ENCODE measurements at places on chromosomes 16 and 17. TPM values are rescaled to one million over a fixed set of nuclear protein-coding genes. Genes with fewer than 3 reads are reported as not detected.

ZSCAN10 gene
- not detected for total RNA-seq

SERPINF2 gene
- not detected for total RNA-seq

ABCC6 gene
- not detected for total RNA-seq

- no peak overlapping the region for H3K27ac ChIP-seq
- DNase-seq: peak; percentile 71
- peak overlapping the region; percentile 76 for H3K4me3 ChIP-seq
- no peaks in the 10 kb centered on the region for H3K27me3 ChIP-seq
- no peaks in the 10 kb centered on the region for H3K36me3 ChIP-seq
- H3K4me1 ChIP-seq: peaks cover 16% of the 10 kb centered on the region
These were observed 452 bp downstream of the SLC25A10 start for GRCh38 chr17:81712468-81713003.

GRCh38 chr17:43360376-43360738, 38.4 kb upstream of the ARL4D start:
- H3K4me3 ChIP-seq: no peak overlapping the region
- DNase-seq: no peak
- H3K27me3 ChIP-seq: no peaks in the 10 kb centered on the region
- H3K4me1 ChIP-seq: peaks cover 14% of the 10 kb centered on the region
- no peak overlapping the region for H3K27ac ChIP-seq

DNA sequence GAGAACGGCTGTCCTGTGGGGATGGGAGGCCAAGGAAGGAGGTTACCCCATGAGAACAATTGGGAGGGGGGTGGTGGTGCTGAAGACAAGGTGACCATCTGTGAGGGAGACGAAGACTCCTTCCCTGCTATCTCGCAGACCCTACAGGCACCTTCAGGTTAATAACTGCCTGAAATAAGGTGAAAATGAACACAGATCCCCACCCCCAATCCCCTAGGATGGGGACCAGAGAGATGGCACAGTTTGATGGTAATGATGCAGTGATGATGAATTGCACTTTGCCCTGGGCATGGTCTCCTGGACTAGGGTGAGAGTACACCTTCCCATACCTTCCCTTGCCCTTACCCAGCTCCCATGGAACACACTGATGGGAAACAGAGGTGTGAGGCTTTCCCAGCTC, 1.4 kb upstream of the NAE1 start:
- H3K27ac ChIP-seq: peak overlapping the region; percentile 8
- no peak for DNase-seq
- H3K4me3 ChIP-seq: no peak overlapping the region

DNA sequence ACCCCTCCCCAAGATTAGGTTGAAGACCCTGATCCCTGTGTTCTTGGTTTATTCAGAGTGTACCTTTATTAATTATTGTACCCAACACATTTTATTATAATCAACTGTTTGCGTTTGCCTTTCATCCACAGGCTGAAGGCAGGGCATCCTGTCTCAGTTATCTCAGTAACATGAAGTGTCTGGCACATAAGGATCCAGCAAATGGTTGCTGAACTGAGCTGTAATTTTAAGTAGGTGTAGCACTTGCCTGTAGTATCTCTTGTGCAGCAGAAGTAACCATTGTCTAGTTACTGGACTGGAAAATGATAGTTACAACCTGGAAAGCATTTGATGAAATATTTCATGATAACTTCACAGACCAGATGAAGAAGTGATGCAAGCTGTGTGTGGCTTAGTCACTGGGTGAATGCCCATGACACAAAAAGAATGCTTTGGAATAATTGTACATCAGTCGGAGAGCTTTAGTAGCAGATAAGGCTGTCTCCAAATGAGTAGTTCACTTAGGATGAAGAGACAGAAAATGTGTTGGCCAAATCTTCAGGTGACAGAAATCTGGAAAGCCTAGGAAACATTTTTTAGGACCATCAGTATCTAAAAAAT, 56.6 kb downstream of the ESRP2 start:
- no peaks in the 10 kb centered on the region for H3K4me1 ChIP-seq
- no peak overlapping the region for H3K27ac ChIP-seq

DNA sequence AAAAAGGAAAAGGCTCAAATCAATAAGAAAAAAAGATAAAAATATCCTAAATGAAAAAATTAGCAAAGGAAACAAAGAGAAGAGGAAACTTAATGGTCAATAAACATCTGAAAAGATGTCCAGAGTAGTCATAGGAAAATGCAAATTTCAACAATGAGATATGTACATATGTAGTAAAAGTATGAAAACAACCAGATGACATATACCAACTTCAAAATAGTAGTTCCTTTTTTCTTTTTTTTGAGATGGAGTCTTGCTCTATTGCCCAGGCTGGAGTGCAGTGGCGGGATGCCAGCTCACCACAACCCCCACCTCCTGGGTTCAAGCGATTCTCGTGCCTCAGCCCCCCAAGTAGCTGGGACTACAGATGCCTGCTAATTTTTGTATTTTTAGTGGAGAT, 21.7 kb upstream of the NFAT5 start:
- H3K4me3 ChIP-seq: no peak overlapping the region
- H3K36me3 ChIP-seq: no peaks in the 10 kb centered on the region
- H3K4me1 ChIP-seq: 0 out of 2 replicates have a peak, but pooled peaks cover 8% of the 10 kb centered on the region
- H3K27me3 ChIP-seq: no peaks in the 10 kb centered on the region

DNA sequence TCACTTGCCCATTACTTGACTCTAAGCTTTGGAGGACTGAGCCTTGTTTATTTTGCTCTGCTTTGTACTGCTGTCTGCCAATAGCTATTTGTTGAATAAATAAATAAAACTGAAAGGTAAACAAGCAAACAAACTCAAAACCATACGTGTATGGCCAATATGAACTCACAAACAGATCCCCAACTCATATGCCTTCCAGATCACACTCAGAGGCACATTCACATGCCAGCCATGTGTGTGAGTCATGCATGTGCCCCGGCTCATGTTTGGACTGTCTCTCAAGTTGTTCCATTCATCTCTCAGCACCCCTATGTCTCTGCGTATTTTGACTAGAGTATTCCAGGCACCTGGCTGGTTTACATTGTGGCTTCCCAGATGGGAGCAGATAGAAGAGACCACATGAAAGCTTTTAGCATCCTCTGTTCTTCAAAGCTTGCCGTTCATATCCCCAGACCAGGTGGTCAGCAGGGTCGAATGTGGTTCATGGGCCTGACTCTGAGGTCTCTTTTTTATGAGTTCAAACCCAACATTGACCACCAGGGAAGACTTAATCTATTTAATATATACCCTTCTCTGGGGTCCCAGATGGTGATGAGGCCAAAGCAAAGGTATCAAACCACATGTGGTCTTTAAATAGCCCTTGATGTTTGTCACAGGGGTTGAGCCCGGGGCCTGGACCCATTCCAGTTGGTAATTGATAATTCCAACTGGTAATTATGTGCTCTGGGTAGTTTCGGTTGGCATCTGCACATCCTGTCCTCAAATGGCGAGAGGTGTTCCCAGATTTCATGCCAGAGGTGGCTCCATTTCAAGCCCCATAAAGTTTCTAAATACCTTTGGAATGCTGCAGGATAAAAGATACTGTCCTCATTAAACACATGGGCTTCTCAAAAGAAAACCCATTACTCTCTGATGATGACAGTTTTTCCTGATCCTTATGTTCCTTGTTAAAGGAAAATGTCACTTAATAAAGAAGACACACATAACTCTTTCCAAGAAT, 287.3 kb upstream of the MAF start:
- H3K27me3 ChIP-seq: no peaks in the 10 kb centered on the region
- no peak overlapping the region for H3K27ac ChIP-seq
- no peaks in the 10 kb centered on the region for H3K36me3 ChIP-seq

DNA sequence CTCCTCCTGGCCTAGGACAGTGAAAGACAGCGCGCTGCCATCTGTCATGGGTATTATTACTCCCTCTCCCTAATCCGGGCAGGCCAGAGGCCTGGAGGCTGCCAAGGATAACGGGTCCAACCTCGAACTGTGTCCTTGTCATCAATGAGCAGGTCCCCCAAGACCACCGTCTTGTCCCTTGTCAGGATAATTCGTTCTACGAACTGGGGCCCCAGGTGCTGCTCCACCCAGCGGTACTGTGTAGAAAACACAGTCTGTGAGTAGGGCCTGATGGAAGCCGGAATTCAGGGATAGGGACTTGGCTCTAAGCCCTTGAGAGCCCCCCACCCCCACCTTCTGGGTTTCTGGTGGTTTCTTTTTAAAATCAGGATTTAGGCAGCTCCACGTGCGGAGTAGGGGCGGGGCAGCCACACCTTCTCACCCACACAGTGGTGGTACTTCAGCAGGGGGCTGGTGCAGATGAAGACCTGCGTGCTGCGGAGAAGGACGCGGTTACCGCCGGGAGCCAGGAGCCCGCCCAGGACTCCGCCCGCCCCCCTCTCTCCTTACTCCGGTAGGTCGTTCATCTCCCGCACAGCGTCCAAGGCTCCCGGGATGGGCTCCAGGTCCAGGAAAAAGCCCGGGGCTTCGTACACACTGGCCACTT, 787 bp downstream of the NT5C start:
- H3K4me3 ChIP-seq: peak overlapping the region; percentile 86
- no peaks in the 10 kb centered on the region for H3K27me3 ChIP-seq
- H3K27ac ChIP-seq: peak overlapping the region; percentile 58
- DNase-seq: peak; percentile 76

GRCh38 chr17:34991606-34992005, 11.3 kb downstream of the LIG3 start:
- no peak for DNase-seq
- no peaks in the 10 kb centered on the region for H3K4me1 ChIP-seq
- H3K4me3 ChIP-seq: no peak overlapping the region

Data from GM23248 (cell line).